NCI-H774 (cell line): ENCODE measurements at places on chromosomes 11 and 22.

DNA sequence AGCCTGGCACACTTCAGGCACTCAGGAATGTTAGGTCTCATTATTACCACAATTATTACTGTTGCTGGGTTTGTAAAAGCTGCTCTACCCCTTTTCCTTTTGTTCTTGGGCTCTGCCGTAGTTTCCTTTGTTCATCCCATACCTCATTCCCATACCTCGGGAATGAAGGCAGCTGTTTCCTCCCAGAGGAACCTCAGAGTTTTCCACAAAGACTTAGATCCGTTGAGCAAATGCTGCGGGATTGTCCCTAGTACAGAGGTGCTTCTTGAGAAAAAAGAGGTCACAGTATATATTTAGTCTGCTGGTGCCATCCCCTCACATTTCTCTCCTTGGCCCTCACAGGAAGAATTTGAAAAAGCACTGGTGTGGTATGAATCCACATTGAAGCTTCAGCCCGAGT lies 134.7 kb downstream of the TTC17 start:
- DNase-seq = no peak

DNA sequence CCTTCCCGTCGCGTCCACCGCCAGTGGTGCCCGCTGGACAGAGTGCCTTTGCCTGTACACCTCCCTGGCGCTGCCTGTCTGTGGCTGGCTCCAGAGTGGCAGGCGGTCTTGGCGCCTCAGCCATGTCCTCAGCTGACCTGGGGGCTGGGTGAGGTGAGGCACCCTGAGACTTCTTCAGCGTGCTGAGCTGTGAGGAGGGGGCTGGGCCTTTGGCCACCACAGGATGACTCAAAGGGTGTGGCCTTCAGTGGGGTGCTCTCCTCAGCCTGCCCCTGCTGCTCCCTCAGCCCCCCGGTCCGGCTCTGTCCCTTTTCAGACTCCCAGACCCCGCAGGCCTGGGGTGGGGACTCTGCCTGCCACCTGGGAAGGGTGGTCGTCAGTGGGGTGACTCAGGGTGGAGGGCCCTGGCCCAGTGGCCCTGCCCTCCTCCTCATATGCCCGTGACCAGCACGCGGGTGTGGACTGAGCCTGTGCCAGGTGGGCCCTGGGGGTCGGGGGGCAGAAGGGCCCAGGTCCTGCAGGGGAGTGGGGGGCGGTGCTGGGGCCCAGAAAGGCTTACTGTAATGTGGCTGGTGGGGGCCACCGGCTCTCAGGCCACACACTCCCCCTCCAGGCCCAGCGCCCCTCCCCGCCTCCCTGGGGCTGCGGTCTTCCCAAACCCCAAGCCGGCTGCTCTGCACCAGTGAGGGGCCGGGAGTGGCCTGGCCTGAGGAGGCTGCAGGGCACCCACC lies 15.9 kb downstream of the CRELD2 start:
- no peak for DNase-seq

GRCh38 chr22:26106412-26106811 lies 62.9 kb upstream of the SEZ6L start:
- DNase-seq = no peak

DNA sequence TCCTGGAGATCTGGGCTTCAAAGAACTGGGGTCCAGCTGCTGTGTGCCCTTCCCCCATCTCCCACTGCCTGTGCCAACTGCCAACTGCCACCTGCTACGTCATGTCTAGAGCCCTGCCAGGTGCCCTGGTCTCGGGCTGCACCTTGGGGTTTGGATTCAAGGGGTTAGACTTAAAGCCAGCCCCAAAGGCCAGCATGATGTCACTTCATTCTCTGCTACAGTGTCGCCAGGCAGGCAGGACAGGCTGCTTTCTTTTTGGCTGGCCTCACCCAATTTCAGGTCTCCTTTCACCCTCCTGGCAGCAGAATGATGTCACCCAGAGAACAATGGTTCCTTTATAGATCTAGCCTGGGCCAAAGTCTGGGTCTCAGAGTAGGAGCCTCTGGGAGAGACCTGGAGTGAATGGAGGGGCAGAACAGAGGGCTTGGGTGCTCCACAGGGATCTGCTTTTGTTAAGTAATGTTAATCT lies 79.5 kb upstream of the CRYBB3 start:
- no peak for DNase-seq

DNA sequence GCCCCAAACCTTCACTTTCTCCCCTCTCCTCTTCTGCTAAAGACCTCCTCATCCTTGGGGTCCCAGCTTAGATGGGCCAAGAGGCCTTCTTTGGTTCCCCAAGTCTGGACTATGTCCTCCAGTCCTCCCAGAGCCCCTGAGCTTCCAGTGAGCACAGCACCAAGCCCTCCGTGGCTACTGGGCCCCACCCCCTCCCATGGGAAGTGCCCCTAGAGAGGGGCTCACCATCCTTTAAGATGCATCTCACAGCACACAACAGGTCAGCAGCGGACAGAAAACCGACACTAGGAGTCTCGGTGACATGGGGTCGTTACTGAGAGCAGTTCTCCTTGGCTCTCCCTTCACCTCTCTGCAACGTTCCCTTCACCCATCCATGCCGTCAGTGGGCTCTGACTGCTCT lies 2.7 kb downstream of the LRRC32 start:
- DNase-seq = no peak

- no peak for DNase-seq
These were observed 67.9 kb downstream of the MCM5 start for GRCh38 chr22:35467681-35468434.

DNA sequence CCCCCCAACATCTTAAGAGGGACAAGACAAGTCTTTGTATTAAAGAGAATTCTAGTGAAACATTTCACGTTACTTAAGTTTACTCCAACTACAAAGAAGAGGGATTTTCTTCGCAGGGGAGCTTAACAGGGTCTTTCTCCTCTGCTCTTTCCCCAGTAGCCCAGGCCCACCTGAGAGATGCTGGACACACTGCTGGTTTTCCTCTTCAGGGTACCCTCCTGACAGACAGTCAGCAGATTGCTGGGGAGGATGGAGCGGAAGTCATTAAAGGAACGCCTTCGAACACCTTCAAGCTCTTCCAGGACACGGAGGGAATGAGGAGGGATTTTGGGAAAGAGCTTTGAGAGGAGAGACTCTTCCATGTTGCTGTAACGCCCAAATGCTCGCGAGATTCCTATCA lies 39.1 kb downstream of the PI4KA start:
- DNase-seq = no peak

- DNase-seq = no peak
These were observed 28.4 kb upstream of the TSPAN18 start for GRCh38 chr11:44698252-44698912.

- no peak for DNase-seq
These were observed 175.7 kb downstream of the SWAP70 start for GRCh38 chr11:9839550-9839949.

DNA sequence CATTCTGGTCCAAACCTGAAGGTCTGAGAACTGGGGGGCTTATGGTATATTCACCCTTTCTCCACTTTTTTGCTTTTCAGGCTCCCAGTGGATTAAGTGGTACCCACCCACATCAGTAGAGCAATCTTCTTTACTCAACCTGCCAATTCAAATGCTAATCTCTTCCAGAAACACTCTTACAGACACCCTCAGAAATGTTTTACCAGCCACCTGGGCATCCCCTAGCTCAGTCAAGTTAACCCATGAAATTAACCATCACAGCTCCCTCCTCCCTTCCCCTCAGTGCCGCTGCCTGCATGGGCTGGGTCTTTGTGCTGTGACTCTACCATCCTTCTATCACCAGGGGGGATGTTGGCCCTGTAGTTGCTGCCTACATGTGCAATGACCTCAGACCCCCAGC lies 398.7 kb downstream of the BUD13 start:
- no peak for DNase-seq
